ENCODE measurements at places on chromosomes 5 and 9. TPM values are rescaled to one million over a fixed set of nuclear protein-coding genes. Genes with fewer than 3 reads are reported as not detected.

DNA sequence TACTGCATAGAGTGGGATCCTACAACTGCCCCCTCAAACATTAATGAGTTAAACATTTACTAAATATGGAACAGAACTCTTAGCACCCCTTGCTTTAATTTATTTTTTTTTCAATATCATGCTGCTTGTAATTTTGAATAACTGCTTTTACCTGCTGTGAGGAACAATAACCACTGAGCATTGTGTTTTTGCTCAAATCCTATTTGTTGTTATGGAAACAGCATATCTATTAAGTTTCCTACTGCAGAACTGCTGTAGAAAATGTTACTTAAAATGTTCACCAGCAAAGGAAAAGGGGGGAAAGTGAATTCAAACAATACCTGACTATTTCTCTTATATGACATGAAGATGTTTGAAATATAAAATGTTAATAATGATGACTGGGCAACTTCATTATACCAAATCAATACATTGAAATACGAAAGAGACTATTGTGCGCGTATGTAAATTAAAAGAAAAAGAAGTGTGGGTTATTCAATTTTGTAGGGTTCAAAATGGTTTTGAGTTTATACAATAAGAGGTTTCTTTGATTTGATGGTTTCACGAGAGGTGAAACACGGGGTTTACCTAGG, 1043.8 kb upstream of the NUDT12 start:
- DNase-seq = no peak

GRCh38 chr5:135396459-135397055, 2.5 kb downstream of the MACROH2A1 start:
- no peak for DNase-seq

Gene IL9
- not detected for total RNA-seq

DNA sequence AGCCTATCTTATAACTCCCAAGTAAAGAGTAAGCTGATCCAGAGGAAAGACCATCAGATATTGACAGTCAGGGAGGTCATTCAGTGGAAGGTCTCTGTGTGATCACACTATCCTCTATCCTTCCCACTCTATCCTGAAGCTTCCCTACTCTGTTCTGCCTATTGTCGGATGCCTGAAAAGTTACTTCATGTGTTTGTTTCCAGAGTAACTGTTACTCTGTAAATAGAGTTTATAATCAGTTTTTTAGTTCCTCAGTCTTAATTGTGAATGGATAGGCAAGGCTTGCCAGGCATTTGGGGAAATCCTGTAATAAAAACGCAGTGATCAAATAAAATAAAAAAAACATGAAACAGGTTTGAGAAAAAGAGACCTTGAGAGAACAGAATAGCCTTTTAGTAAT, 79.8 kb downstream of the XRCC4 start:
- DNase-seq = no peak

- DNase-seq = no peak
Observed at GRCh38 chr9:105502276-105502675, 54.4 kb downstream of the FSD1L start.

Gene CBY3
- not detected for total RNA-seq

DNA sequence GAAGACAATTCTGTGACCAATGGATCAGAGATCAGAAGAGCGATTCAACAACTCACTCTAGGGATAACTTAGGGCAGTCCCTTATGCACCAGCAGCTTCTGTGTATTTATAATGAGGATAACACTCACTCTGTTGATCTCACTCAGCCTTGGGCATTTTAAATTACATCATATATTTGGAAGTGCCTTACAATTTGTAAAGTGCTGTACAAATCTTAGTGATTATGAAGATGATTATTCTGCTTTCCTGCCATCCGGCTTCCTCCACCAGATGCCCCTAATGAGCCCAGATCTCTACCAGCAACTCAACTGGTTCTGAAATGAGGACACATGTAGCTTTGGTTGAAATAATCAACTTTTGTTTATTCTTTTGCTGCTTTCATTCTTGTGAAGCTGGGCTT, 105.3 kb downstream of the PCSK1 start:
- no peak for DNase-seq

Gene RGS14
- total RNA-seq = 28.1 TPM
